Heart right ventricle (tissue), 16 donors: ENCODE measurements at places on chromosomes 2 and 18.
A peak's percentile ranks its signal among the peaks of the same experiment; 100 is the strongest.

DNA sequence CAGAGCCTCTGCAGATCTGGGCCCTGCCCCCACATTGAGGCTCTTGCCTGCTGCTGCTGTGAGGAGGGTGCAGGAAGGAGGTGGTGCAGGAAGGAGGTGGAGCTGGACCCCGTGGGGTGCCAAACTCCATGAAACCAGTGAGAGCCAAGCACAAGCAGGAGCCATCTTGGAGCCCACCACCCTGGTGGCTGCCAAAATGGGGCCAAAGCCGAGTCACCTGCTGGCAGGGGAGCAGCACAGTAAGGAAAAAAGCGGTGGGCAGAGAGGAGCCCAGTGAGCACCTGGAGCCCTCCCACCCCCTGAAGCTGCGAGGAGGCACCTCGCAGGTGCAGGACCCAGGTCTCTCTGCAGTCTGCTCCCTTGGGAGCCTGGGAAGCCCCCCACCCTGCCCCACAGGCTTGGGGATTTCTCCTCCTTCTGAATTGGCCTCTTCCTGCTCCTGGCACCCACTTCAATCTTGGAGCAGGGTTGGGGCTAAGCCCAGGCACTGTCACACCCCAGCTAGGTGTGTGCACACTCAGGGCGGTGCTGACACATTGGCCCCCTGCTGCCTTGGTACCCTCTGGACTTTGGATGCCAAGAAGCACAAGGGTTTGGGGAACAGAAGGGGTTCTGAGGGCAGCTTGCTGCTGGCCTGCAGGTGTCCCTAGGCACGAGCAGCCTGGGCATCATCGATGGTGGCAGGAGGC lies 245.4 kb upstream of the LRRTM4 start:
- DNase-seq = no peak

DNA sequence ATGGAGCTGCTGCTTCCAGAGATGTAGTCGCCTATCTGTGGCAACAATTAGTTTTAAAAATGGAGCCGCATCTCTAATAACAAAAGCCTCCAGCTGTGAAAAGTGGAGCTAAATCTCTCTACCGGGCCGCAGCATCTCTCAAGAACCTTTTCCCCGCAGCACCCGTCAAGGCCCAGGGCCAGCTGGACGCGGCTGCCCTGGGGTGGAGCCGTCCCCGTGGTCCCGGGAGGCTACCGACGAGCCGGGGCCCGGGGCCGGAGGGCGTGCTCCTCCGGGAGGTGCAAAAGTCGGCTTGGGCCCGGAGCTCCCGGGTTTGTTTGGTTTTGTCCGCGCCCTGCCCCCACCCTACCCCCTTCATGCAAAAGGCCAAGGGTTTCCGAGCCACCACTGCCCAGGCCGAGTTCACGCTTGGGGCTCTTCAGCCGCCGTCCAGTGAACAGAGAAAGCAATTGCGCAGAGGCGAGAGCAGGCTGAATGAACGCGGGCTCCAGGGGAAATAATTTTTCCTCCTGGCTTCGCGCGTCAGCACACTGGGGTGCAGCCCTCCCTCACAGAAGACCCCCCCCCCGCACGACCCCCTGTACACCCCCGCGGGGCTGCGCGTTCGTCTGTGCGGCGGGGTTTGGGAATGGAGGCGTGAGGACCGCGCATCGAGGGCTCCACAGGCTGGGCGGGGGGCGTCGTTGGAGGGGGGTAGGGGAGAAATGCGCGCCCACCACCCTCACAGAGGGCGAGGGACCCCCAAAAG lies 557 bp upstream of the GREB1L start:
- DNase-seq = peak; percentile 3

DNA sequence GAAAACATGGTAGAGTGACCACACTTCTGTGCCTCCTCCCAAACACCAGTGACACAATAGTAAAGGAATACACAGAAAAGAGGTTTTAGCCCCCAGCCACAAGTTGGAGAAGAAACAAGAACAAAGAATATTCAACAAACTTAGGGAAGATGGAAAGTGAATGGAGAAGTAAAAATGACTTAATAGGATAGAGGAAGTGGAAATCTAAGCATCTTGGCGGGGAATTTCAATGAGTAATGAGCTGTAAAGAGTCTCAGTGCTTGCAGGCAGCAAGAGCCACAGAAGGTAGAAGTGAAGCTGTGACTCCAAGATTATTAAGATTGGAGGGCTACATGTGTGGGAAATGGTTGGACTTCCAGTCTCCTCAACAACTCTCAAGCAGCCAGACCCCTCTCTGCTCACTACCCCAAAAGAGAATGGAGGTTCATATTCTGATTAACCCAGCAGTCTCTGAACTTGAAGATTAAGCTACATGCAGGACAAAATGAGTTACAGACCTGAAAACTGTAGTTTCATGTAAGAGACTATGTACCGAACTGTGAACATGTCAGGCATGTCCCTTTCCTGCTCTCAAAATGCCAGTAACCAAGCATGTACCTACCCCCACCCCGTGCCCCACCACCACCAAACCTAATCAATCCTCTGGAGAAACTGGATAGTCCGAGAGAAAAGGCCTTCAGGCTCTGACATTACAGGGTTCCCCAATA lies 16.9 kb upstream of the HNRNPLL start:
- no peak for DNase-seq

- no peak for DNase-seq
These were observed 245.2 kb upstream of the REG3G start for GRCh38 chr2:78780256-78780655.

- no peak for DNase-seq
These were observed 50.3 kb downstream of the CYB5A start for GRCh38 chr18:74241426-74241825.

- no peak for DNase-seq
These were observed 760.0 kb downstream of the EPHA4 start for GRCh38 chr2:220811952-220812570.
